Hematopoietic multipotent progenitor cell treated with erythropoietin and hydrocortisone succinate and interleukin-3 and kit ligand, for 4 days (in vitro differentiated cells): ENCODE measurements at places on chromosomes 1 and 21.

DNA sequence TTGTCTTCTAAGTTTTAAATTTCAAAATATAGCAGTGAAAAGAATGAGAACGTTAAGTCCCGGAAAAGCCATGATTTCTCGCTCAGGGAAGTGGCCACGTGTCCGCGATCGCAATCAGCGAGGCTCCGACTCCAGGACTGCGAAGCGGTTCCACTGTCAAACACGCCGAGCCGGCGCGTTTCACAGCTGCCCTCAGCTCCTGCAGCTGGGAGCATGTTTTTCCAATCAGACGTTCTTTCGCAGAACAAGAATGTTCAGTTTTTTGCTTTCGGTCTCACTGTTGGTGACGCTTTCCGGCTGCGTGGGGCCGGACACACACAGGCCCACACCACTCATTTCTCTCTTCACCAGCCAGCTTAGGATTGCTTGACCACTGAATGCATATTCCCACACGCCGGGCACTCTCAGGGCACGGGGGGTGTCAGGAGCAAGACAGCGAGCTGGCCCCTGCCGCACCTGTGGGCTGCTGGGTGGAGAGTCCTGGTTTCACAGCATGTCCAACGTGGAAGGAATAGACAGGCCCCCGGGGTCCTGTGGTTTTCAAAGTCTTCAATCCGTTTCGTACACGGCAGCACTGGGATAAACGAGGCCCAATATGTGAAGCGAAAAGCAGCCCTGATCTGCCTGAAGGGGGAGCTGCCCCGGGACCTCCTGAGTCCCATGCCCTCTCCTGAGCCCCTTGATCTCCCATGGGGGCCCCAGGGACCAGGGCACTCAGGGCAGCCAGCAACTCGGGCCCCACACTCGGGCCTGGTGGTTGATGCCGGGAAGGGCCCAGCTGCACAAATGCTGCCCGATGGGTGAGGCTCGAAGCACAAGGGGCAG is 47.3 kb upstream of the COL18A1 start:
- DNase-seq: no peak

GRCh38 chr1:223250632-223251015 is 107.6 kb upstream of the TLR5 start:
- no peak for DNase-seq

- no peak for DNase-seq
Measured at GRCh38 chr1:227893300-227893948, 54.3 kb downstream of the WNT9A start.

- DNase-seq: peak; percentile 81
Measured at GRCh38 chr1:152185544-152186391, 26.7 kb upstream of the RPTN start.

GRCh38 chr1:228866468-228866867 is 131.2 kb downstream of the RHOU start:
- DNase-seq: no peak

DNA sequence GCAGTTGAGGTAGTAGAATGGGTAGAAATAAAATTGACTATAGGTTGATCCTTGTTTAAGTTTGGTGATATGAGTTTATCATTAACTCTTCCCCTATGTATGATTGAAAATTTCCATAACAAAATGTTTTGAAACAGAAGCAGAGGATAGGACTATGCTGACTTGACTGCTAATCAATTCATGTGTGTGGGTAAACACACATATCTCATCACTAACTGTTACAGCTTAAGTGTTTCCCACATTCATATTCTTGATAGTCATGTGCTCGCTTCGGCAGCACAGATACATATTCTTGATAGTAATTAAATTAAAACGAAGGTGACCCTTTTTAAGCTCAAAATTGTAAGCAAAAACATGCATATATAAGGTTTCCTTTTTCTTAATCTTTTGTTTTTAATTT is 68.2 kb upstream of the SAMSN1 start:
- no peak for DNase-seq

GRCh38 chr1:116886291-116886878 is 23.3 kb upstream of the PTGFRN start:
- no peak for DNase-seq

DNA sequence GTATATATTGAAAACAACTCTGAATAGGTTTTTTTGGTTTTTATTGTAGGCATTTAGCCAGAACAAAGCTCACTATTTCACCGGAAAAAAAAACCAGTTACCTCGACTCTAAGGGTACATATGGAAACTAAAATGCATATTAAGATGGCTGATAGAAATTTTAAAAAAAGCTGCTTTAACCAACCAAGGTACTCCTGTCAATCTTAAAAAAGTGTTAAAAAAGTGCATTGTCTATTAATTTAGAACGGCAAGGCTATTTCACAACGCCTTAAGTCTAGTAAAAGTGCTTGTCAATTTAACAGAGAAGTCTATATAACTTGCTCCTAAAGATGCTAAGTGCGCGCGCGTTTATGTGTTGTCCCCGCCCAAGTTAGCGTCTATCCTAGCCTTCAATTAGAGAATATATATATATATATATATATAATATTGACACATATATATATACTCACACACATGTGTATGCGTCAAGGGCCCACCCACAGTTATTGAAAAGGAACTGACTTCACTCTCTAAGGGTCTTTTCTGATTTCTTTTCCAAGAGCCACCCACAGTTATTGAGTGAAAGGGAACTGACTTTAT is 934 bp downstream of the ASPM start:
- peak; percentile 41 for DNase-seq

DNA sequence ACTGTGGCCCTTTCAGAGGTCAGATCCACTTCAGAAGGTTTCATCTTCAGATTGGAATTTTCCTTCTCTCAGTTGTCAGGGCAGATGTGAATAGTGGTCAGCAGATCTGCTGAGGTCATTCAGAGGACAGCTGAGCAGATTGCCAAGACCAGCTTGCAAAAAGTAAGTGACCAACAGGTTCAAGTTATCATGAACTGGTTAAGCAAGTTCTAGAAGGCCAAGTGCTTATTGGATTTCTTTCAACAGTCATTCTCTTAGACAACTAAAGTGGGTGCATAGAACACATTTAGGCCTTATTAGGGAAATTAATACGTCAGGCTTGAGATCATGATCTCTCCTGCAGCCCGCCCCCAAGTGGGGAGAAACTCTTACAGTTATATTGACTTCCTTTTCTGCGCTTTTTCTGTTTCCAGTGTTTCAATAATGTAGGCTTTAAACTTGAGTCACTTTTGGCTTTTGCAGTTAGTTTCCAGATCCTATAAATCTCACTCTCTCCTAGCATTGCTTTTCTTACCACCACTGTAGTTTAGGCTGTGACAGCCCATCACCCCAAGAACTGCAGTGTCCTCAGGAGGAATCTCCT is 96.4 kb downstream of the C1orf21 start:
- DNase-seq: peak; percentile 69

- peak; percentile 11 for DNase-seq
Measured at GRCh38 chr1:24805534-24806301, 60.5 kb downstream of the CLIC4 start.

DNA sequence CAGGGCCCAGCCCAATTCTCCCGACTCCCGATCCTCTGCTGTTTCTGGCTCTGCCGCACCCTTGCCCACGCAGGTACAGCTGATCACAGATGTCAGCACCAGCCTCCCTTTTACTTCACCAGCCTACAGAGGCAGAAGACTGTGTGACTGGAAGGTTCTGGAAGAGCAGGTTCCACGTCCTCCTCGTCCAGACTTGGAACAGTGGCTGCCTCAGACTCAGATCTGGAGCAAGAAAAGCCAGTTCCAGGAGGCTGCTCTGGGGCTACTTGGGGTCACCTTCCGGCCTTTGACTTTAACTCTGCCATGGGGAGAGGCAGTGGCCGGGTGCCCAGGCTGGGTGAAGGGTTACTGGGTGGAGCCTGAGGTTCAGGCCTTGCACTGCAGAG is 16.1 kb upstream of the KLHDC7A start:
- DNase-seq: no peak

DNA sequence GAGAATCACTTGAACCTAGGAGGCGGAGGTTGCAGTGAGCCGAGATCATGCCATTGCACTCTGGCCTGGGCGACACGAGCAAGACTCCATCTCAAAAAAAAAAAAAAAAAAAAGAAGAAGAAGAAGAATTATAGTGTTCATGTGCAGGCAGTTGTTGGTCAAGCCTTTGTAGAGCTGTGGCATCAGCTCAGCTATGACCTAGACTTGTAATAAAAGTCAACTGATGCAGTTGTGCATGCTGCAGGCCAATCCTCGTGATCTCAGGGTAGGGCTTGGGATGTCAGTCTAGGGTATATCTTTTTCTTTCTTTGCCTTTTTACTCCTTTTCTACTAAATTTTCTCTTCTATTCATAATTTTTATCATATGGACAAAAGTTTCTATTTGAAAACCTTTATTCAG is 76.2 kb downstream of the C1orf21 start:
- no peak for DNase-seq
